ENCODE measurements at places on chromosomes 6 and 20.

- no peak for DNase-seq
Measured at GRCh38 chr6:41002168-41002567, 36.9 kb downstream of the UNC5CL start.

- DNase-seq: no peak
Measured at GRCh38 chr20:23147647-23147963, 61.5 kb upstream of the CD93 start.

GRCh38 chr6:134875367-134875766, 74.5 kb downstream of the ALDH8A1 start:
- DNase-seq: no peak

DNA sequence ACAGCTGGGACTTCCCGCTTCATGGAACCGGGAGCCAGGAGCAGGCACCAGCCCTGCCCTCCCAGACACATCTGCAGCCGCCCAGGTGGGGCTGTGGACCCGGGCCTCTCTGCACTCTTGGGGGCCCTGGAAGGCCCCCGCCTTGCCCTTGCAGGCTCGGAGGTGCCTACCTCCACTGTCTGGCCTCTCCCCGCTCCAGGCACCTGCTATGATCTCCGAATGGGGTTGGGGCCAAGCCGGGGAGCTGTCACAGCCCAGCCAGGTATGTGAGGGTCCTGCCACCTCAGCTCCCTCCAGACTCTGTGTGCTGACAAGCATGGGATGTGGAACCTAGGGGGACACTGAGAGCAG, 54.0 kb downstream of the GMDS start:
- no peak for DNase-seq

GRCh38 chr6:115765966-115766365, 294.7 kb downstream of the FRK start:
- no peak for DNase-seq

- peak; percentile 59 for DNase-seq
Measured at GRCh38 chr6:18207949-18208348, 52.7 kb downstream of the KDM1B start.

- no peak for DNase-seq
Measured at GRCh38 chr6:64429926-64430325, 794.3 kb downstream of the PHF3 start.

- no peak for DNase-seq
Measured at GRCh38 chr20:15812696-15813095, 760.6 kb downstream of the KIF16B start.

DNA sequence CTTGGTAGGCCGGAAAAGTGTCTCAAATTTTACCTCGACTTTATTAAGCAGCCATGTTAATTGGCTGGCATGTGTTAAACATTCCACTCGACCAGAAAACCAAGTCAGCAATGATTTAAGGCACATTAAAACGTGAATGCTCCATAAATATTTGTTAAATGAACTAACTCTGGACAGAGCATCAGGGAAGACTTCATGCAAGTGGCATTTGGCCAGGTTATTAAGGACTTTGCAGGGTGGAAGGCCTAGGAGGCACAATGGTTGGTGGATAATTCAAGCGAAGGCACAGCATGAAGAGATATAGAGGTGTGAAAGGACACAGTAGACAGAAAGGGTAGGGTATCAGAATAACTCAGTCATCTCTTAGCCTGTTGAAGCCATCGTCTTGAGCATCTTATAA, 23.0 kb downstream of the ELOVL5 start:
- no peak for DNase-seq

DNA sequence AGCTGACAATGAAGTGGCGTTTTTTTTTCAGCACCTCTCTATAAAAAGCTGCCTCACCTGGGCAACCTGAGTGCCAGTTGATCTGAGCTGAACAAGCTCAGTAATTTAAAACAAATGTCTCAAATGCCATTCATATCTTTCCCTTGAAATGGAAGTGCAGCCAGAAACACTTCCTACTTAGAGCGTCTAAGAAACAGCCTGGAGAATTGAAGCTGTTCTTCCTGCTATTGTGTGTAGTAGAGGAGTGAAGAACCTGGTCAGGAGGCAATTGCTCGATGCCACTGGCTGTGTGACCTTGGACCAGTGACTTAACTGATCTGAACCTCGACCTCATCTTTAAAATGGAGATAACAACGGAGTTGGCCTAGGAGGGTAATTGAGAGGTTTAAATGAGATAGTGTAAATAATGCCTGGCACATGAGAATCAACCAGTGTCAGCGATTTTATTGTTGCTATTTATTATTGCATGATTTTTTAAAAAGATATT, 95.4 kb upstream of the FOXQ1 start:
- no peak for DNase-seq

- DNase-seq: no peak
Measured at GRCh38 chr20:38229376-38230252, 30.9 kb downstream of the KIAA1755 start.

DNA sequence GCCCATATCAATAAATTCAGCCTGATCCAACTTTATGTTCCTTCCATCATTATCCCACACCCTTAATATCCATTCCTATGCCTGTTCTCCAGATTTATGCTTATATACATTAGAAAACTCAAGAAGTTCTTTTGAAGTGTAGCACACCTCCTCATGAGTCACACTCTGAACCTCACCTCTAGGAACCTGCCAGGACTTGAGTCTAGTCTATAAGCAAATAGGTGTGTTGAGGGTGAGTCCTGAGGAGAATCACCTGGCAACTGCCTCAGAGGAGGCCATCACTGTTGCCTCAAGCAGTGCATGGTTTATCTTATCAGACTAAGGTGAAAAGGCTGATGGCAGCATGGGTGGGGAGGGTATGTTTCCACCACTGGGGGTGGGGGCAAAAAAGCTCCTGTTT, 496.7 kb downstream of the C6orf118 start:
- no peak for DNase-seq

GRCh38 chr20:48531505-48531904, 296.3 kb downstream of the PREX1 start:
- DNase-seq: no peak

DNA sequence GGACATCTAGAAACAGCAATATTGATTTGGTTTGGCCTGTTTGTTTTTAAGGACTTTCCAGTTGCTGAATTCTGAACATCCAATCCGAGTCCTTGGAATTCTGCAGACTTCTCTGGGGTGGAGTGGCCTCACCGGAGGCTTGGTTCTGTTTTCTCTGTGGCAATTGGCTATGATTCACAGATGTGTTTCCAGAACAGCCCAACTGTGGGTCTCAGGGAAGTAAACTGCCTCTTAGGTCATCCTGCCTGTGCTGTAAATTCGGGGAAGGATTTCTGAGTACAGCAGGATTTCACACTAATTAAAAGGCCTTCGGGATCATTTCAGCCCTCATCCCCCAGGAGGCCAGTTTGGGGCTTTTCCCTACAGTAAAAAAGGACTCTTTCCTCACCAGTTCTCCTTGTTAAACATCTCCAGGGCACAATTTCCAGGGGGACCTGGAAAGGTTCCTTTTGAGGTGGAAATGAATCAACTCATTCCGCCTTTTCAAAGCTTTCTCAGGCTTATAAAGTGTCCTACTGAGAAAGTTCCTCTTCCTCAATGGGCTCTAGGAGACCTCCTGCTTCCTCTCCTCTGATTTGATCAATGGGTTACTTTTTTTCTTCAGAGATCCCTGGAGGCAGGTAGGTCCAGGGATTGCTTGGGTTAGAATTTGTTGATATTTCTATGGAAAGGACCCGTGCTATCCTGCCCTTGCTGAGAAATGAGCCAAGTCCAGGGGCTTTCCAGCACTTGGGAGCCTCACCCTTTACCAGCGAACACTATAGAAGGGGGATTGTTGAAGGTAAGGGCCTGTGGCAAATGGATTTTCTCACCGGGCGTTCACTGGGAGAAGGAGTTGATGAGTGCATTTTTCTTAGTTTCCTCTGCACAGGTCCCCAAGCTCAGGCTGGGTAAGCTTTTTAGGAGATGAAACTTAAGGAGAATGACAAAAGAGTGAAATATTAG, 114.6 kb downstream of the CLIC5 start:
- DNase-seq: no peak

- no peak for DNase-seq
Measured at GRCh38 chr20:23186808-23187207, 100.7 kb upstream of the CD93 start.

GRCh38 chr6:169642455-169642854, 59.4 kb downstream of the WDR27 start:
- DNase-seq: no peak

GRCh38 chr6:37515712-37516075, 16.0 kb upstream of the CCDC167 start:
- no peak for DNase-seq

DNA sequence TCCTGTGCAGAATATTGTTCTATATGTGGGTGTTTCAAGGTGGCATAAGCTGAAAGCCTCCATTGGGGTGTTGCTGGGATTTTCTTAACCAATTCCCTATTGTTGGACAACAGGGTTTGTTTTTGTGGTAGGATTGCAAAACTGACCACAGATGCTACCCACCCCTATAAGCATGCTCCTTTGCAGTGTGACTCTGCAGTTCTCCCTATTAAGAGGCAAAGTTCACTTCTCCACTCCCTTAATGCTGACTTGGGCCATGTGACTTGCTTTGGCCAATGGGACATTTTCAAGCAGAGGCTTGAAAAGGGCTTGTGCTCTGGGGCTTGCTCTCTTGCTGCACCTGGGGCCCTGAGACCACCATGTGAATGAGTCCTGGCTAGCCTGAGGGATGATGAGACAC, 8.5 kb upstream of the ANGPT4 start:
- no peak for DNase-seq

DNA sequence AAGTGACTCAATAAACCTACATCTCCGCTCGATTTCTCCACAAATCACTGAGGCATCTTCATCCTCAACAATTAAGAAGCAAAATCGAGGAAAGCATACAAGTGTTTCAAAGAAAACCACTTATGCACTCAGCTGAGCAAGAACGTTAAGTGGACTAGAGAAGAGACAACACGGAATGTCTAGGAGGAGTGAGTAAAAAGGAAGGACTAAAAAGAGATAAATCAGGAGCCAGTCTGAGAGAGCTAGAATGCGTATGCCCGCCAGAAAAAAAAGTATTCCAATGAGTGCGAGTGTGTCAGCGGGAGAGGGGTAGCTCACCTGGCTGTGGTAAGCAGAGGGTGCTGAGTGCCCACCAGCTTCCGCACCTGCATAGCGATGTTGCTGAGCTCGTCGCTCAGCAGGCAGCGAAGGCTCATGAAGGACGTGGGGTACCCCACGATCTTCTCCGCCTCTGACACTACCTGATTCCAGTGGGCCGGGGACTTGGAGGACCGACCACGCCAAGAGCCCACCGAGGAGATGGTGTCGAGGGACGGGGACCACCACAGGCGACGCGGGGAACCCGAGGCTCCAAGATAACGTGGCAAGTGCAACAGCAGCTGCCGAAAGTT, 587 bp downstream of the PDSS2 start:
- no peak for DNase-seq

- DNase-seq: no peak
Measured at GRCh38 chr6:41208439-41209106, 7.6 kb upstream of the TREML2 start.

GRCh38 chr6:149751239-149751638, 1.7 kb downstream of the PCMT1 start:
- DNase-seq: no peak

- DNase-seq: peak; percentile 7
Measured at GRCh38 chr6:50791900-50792508, 26.7 kb upstream of the TFAP2B start.

DNA sequence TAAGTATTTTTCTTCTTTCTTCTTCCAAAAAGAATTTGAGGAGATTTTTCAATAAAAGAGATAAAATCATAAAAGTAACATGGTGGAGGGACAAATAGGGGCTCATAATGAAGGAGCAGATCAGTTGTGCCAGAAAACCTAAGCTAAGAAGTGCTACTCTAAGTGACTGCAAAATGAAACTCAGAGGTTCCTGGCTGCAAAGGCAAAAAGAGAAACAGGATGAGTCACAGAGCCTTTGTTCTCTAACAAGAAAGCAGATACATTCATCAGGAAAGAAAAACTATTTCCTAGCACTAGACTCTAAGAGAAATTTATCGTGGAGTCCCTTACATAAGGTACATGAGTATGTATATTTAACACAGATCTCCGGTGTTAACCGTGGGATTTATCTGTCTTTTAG, 49.8 kb downstream of the TSHZ2 start:
- no peak for DNase-seq

- peak; percentile 34 for DNase-seq
Measured at GRCh38 chr6:19736066-19736465, 101.1 kb upstream of the ID4 start.

DNA sequence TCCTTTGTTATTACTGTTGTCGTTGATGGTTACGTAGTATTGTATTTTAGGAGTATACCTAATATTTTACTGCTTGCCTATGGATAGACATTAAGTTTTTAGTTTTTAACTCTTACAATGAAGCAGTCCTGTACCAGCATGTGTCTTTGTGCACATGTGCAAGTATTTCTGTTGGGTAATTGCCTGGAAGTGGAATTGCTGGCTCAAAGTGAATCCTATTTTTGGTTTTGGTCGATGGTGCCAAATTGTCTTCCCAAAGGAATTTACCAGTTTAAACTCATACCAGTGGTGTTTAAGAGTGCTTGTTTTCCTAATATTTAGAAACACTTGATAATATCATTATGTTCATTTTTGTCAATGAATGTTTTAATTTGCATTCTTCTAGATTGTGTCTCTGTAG, 75.5 kb downstream of the ANKS1A start:
- no peak for DNase-seq

DNA sequence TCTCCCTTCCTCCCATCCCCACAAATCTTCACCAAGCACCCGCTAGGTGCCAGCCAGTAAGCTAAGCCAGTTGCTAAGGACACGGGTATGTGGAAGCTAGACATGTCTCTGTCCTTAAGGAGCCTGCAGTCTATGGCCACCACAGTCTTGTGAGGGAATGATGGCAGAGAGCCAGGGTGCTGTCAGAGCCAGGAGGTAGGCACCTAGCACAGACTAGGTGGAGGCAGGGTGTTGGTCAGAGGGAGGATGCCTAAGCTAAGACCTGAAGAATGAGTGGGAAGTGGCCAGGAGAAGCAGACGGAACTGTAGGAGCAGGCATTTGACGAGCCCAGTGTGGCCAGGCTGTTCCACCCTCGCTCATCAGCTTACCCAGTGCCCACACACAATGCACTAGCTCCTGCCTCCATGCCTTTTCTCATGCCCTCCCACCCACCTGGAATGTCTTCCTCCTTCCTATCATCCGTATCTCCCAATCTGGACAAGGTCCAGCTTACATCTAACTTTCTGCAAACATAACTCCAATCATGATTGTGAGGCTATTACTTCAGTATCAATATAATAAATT, 125.6 kb downstream of the FOXC1 start:
- DNase-seq: no peak

DNA sequence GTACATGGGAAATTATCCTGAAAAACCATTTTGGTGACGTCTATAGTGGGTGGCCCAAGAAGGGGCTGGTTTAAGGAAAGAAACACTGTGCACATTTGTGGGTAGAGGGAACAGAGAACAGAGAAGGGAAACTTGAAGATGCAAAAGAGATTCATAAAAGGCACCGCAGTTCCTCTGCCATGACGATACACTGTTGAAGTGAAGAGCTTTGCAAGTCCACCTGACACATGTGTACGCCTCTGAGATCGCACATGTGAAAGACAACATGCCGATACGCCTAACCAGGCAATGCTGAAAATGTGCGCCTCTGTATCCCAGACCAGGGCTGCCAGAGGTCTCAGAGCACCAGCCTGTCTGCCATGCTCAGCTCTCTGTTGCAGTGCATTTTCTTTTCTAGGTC, 180.9 kb downstream of the KIF16B start:
- no peak for DNase-seq
